SJSA1 (cell line): ENCODE measurements at places on chromosomes 11 and 22. TPM values are rescaled to one million over a fixed set of nuclear protein-coding genes. Genes with fewer than 3 reads are reported as not detected.

DNA sequence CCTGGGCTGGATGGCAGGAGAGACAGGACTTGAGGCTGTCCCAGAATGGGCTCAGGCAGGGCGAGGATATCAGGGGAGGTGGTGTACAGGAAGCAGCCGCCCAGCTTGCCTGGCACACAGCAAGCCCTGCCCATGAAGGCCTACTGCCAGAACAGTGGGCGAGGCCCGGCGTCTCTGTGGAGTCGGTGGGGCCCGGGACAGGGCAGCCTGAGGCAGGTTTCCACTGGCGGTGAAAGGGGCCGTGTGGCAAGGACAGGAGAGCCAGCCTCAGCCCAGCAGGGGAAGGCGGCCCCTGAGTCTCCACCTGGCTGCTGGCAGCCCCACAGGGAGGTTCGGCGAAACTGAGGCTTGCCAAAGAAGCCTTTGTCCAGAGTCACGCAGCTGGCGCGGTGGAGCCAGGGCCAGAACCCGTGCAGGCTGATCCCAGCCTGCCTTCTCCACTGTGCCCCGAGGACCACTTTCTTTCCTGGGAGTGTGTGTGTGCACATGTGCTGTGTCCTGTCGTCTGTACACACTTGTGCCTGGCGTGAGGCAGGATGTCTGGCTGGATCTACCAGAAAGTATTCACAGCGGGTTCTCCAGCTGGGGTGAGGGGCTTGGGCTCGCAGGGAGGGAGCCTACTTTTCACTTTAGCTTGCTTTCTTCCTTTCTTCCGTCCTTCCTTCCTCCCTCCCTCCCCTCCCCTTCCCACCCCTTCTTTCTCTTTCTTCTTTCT is 1.2 kb downstream of the TSPO start:
- peak overlapping the region; percentile 49 for H3K27ac ChIP-seq
- peak overlapping the region; percentile 74 for H3K4me3 ChIP-seq
- H3K4me1 ChIP-seq = peaks cover 23% of the 10 kb centered on the region
- DNase-seq = peak; percentile 67
- no peaks in the 10 kb centered on the region for H3K27me3 ChIP-seq
- peaks cover 9% of the 10 kb centered on the region; the same call in 1 of the 2 replicates for H3K36me3 ChIP-seq

DNA sequence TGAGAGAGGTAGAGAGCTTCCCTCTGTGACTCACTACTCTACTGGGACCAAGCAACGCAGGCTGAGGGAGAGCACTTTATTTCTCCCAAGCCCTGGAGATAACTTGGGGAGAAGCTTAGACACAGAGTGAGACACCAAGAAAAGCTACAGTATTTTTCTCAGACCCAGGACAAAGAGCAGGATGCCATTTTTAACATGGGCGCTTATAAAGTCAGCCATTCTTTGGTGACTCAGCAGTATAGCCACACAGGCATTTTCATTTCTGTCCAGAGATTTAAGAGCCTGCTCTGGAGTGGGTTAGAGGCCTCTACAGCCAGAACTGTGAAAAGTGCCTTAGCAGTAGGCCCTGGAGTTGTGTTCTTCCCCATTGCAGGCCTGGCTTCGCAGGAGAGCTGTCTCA is 55.0 kb upstream of the GLYAT start:
- no peaks in the 10 kb centered on the region for H3K27me3 ChIP-seq
- H3K27ac ChIP-seq = no peak overlapping the region
- H3K36me3 ChIP-seq = no peaks in the 10 kb centered on the region
- no peak for DNase-seq
- H3K4me1 ChIP-seq = no peaks in the 10 kb centered on the region

GRCh38 chr22:32338757-32339156 is 18.9 kb upstream of the RFPL3 start:
- peaks cover 4% of the 10 kb centered on the region; the same call in 1 of the 2 replicates for H3K27me3 ChIP-seq
- no peak overlapping the region for H3K27ac ChIP-seq
- H3K4me3 ChIP-seq = no peak overlapping the region
- H3K4me1 ChIP-seq = no peaks in the 10 kb centered on the region
- peak; percentile 8 for DNase-seq
- H3K36me3 ChIP-seq = no peaks in the 10 kb centered on the region

DNA sequence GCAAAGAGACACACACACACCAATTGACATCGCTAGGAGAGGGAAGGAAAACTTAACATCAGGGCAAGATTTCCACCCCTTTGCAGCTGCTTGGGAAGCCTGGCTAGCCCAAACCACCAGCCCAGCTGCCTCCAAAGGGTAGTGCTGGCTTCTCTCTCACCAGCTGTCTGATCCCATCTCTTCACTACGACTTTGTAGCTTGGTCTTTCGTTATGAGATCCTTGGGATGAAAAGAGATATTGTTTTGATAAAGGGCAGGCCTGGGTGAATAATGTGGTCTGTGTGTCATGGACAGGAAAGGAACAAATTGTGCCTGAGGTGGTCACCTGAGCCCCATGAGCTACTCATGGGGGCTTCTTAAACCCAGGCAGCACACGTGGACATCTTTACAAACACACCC is 101.9 kb downstream of the ARL14EP start:
- H3K27ac ChIP-seq = no peak overlapping the region
- no peak for DNase-seq
- H3K36me3 ChIP-seq = no peaks in the 10 kb centered on the region
- H3K27me3 ChIP-seq = 0 out of 2 replicates have a peak, but pooled peaks cover 4% of the 10 kb centered on the region

DNA sequence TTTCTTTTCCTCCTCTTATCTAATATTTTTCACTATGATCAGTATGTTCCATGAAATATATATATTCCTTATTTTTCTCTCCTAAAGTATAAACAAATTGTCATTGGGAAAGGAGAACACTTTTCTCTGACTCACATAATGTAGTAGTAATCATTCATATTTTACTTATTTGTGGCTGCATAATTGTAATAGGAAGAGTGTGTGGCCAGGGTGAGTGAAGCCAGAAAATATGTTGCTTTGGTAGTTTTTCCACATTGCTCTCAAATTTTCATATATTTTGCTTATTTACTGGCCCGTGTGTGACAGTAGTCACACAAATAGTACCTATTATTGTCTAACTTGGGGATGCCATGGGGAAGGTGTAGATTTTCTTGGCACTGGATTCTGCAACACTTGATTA is 172.1 kb downstream of the DYNC2H1 start:
- no peak overlapping the region for H3K27ac ChIP-seq
- H3K4me3 ChIP-seq = no peak overlapping the region
- no peaks in the 10 kb centered on the region for H3K36me3 ChIP-seq
- no peaks in the 10 kb centered on the region for H3K4me1 ChIP-seq
- DNase-seq = no peak
- H3K27me3 ChIP-seq = no peaks in the 10 kb centered on the region

DNA sequence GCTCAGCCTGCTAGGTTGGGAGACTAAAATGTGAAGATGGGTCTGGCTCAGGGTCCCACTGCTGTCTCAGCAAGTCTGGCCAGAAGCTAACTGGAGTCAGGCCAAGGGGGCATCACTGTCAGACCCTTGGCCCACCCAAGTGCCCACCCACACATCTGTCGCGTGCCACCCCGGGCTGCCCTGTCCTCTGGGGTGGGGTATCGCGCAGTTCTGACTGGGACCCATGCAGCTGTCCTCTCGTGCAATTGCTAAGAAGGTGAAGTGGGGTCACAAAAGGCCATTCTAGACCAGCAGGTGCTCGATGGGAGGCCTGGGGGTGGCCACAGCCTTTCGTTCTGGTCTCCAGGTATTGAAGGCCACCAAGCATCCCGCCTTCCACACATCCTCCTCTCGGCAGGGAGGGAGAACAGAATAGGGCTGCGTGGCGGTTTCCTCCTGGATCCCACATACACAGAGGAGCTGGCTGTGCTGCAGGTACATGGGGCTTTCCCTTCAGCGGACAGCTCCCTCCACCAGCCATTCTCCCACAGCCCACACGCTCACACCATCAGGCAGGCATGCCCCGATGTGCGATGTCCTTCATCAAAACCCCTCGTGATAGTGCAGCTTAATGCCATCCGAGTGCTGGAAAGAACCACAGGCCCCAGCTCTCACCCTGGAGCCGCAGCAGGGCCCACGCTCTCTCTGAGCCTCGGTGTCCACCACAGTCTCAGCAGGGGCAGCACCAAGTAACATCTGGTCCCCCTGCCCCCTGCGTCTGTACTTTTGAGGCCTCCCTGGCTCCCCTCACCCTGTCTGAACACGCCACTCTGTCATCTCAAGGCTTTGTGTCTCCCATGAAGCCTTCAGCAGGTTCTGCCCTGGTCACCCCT is 37.6 kb downstream of the SHANK2 start:
- H3K4me1 ChIP-seq = no peaks in the 10 kb centered on the region
- H3K27me3 ChIP-seq = no peaks in the 10 kb centered on the region
- H3K4me3 ChIP-seq = no peak overlapping the region
- no peaks in the 10 kb centered on the region for H3K36me3 ChIP-seq
- H3K27ac ChIP-seq = no peak overlapping the region

GRCh38 chr22:18970948-18971315 is 34.8 kb upstream of the PRODH start:
- H3K27ac ChIP-seq = no peak overlapping the region
- DNase-seq = no peak
- H3K27me3 ChIP-seq = peaks cover 3% of the 10 kb centered on the region; the same call in 1 of the 2 replicates
- H3K4me3 ChIP-seq = peak overlapping the region; percentile 43

DNA sequence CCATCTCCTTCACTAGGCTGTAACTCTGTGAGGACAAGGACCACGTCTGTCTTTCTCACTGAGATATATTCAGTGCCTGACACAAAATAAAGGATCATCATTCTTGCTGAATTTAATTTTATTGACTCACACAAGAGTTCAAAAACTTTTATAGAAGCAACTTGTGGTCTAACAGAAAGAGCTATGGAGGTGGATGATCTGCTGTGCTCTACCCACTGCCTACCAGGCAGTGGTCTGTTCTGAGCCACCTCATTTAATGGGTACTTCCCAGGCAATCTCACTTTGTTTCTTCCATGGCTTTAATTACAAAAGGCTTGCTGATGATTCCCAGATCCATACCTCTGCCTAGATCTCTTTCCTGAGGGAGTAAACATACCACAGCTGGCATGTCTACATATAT is 4.7 kb downstream of the BTBD18 start:
- peaks cover 7% of the 10 kb centered on the region for H3K4me1 ChIP-seq
- no peaks in the 10 kb centered on the region for H3K27me3 ChIP-seq
- H3K27ac ChIP-seq = no peak overlapping the region
- H3K36me3 ChIP-seq = peaks cover 44% of the 10 kb centered on the region

GRCh38 chr11:122923302-122923701 is 40.7 kb downstream of the JHY start:
- no peak for DNase-seq
- no peak overlapping the region for H3K27ac ChIP-seq
- no peaks in the 10 kb centered on the region for H3K27me3 ChIP-seq
- no peaks in the 10 kb centered on the region for H3K36me3 ChIP-seq
- no peak overlapping the region for H3K4me3 ChIP-seq

DNA sequence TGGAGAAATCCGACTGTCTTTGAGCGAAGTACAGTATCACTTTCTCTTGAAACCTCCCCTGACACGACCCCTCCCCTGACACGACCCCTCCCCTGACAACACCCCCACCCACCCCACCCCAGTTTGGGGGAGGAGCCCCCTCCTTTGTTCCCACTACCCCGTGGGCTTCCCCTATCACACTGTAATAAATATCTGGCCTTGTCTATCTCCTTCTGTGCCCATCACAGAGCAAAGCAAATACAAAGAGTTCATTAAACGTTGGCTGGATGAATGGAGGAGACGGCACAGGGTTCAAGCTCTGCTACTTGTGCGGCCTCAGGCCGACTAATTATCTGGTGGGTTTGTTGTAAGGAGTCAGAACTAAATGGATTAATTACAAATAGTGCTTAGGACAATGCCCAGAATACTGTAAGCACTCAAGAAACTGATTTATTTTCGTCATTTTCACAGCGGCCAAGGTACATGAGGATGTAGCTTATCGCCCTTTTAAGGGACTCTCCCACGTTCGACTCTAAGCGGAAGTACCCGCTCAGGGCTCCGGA is 628 bp upstream of the GGA1 start:
- peak overlapping the region; percentile 88 for H3K27ac ChIP-seq
- peaks cover 15% of the 10 kb centered on the region for H3K4me1 ChIP-seq
- no peaks in the 10 kb centered on the region for H3K36me3 ChIP-seq
- H3K4me3 ChIP-seq = peak overlapping the region; percentile 84

The APOL6 gene
- 14.0 and 22.6 TPM in 2 replicates for total RNA-seq

The ABCC8 gene
- not detected in 2 replicates for total RNA-seq

The OR8B8 gene
- not detected in 2 replicates for total RNA-seq

The TTC38 gene
- 47.1 and 58.1 TPM in 2 replicates for total RNA-seq

The ST14 gene
- total RNA-seq = not detected in 2 replicates

The E2F8 gene
- 4.2 and 8.8 TPM in 2 replicates for total RNA-seq

The C11orf52 gene
- not detected in 2 replicates for total RNA-seq

The SLC22A6 gene
- total RNA-seq = not detected in 2 replicates

The OR51E1 gene
- total RNA-seq = 0.11 and 0.13 TPM in 2 replicates

The GLYAT gene
- not detected in 2 replicates for total RNA-seq
